Stimulated activated CD4-positive, alpha-beta T cell treated with anti-CD3 and anti-CD28 coated beads, Interleukin-12 subunit alpha, Interleukin-12 subunit beta, amount 100 ng/mL, for 48 hours (primary cell): ENCODE measurements at places on chromosomes 4 and X.

GRCh38 chr4:17811078-17811603 is 362 bp downstream of the NCAPG start:
- no peak for DNase-seq

GRCh38 chrX:20237864-20238263 is 28.8 kb downstream of the RPS6KA3 start:
- DNase-seq, result no peak

DNA sequence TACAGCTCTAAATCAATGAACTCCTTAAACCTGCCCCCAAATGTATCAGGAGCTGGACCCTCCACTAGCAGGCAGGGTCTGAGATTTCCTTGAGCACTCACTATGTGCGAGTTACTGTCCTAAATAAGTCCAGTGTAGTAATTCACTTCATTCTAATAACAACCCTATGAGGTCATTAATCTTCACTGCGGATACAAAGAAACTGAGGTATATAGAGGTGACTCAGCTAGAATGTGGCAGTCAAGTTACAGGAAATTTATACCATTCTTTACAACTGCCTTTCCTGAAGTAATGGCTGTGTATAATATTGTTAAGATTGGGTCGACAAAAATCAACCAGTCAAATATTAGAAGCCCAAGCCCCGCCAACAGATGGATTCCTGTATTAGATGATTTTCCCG is 473.9 kb upstream of the FTHL17 start:
- no peak for DNase-seq

GRCh38 chr4:53005808-53006207 is 143.7 kb downstream of the RASL11B start:
- DNase-seq, result no peak

DNA sequence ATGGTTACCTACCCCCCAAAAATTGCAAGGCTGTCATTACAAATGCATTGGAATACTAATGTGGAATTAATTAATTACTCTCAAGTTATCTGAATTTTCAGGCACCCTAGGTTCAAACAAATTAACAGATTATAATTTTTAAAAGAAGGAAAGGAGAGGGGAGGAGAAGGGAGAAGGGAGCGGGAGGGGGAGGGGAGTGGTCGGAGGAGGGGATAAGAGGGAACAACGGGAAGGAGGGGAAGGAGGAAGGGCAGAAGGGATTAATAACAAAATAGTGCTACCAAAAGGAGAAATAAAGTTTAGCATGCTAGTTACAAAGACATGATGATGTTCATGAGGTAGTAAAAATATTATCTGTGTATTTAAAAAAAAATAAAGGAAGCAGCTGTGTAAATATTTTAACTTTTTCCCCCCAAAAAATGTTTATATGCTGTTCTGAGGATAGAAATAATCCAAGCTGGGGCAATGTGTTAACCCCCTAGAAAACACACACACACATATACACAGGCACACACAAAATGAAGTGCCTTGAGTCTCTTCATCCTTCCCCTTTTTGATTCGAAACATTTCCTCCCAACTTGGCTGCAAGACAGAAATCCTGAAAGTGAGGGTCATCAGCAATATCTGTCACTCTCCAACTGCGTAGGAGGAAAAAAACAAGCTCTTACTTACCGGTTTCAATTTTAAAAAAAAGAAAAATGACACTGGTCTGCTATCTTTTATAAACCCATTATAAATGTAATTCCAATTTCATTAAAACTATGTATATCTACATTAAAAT is 58.8 kb downstream of the PPP3CA start:
- DNase-seq, result no peak

DNA sequence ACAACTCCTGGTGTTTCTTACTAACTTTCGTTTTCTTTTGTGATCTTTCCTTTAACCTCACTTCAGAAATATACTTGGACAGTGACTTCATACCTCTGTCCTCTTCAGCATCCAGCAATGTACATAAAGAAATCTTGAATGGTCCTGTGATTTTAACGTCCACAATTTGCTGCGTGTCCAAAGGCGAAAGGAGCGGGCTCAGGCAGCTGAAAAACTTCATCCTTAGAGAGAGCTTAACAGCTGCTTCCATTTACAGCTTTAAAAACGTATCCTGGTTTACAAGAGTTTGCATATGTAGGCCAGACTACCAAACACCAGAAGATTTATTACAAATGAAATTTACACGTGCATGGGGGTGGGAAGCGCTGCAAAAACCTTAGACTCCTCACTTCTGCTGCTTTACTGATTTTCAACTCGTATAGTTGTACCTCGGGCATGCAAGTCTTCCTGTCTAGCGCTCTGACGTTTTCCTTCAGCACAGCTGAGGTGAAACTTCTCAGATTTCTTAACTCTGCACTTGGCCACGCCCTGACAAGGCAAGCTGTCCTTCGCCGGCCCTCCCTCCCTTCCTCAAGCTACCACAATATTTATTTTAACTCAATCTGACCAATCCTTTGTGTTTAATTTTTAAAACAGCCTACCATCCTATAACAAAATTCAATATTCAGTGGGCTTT is 406.4 kb downstream of the FAM47A start:
- DNase-seq, result no peak

- no peak for DNase-seq
These were observed 36.0 kb downstream of the PF4 start for GRCh38 chr4:73945674-73946449.
